ENCODE measurements at places on chromosomes 16 and 17.

DNA sequence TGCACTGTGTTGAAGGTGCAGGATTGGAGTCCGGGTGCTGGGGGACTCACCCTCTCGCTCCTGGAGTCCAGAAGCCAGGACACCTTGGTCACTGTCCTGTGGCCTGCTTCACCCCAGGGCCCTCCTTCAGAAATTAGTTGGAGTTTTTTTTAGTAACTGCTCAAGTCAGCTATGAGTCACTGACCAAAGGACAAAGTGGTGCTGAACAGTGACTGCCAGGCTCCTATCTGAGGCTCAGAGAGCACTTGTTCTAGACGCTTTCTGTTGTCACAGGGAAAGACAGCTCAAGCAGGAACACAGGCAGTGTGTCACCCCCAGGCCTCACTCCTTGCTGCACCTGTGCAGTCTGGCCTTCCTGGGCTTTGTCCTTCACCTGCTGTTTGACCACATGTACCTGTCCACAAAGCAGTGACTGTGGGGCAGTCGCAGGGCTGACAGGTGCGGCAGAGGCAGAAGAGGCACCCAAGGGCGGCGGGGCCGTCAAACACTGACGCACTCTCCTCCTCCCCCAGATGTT is 4.1 kb upstream of the FAAP100 start:
- no peak for DNase-seq

GRCh38 chr17:50153650-50154575 is 3.4 kb upstream of the PPP1R9B start:
- no peak for DNase-seq

DNA sequence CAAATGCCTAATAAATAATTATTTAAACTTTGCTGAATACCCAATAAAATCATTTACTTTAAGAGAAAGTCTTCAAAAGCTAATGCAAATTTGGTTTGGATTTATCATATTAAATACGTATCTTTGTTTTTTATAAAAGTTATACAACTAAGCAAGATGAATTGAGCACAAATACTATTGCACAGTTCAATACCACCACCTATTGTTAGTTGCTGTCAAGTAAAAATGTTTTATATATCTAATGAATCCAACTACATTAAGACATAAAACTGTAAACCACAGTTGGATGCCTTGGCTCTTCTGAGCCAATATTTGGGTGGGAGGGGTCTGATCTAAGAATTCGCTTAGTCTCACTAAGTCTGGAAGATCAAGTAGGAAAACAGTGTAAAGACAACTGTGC is 7.7 kb downstream of the FBXL20 start:
- DNase-seq = peak; percentile 39

DNA sequence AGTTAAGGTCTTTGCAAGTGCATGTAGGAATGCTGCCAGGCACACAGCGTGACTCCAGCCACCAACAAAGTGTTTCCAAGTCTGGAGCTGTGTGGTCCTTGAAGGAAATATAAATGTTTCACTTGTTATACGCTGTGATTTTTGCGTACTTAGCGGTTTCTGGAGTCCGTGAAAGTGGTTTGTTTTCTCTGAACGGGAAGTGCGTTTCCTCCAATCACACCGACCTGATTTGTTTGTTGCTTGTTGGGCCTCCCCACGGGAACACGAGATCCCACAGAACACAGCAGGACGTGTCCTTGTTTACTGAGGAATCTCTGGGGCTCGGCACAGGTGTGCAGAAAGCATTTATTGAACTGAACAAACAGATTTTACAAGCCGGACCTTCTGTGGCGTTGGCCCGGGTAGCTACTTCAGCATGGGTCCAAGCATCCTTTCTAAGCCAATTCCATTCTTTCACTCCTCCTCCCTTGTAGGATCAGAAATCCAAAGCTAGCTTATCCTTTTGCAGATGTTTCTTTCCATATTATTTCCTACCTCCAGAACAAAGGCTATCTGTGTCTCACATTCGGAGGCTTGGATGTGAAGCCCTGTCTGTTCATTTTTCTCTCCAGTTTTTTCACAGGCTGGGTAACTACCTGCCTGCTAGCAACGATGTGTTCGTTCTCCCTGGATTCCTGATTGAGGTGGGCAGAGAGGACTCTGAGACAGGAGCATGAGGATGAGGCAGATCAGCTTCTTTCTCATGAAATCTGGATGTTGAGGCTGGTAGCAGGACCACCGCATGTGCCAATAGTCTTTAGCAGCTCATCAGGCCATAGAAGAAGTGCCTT is 44.6 kb downstream of the ABAT start:
- DNase-seq = no peak

GRCh38 chr16:19701091-19701490 is 16.9 kb downstream of the KNOP1 start:
- DNase-seq = no peak

GRCh38 chr16:54193013-54193664 is 93.4 kb downstream of the IRX3 start:
- DNase-seq = no peak

GRCh38 chr16:54654429-54654828 is 276.2 kb upstream of the IRX5 start:
- DNase-seq = no peak

GRCh38 chr16:10765772-10766171 is 22.1 kb downstream of the NUBP1 start:
- no peak for DNase-seq

DNA sequence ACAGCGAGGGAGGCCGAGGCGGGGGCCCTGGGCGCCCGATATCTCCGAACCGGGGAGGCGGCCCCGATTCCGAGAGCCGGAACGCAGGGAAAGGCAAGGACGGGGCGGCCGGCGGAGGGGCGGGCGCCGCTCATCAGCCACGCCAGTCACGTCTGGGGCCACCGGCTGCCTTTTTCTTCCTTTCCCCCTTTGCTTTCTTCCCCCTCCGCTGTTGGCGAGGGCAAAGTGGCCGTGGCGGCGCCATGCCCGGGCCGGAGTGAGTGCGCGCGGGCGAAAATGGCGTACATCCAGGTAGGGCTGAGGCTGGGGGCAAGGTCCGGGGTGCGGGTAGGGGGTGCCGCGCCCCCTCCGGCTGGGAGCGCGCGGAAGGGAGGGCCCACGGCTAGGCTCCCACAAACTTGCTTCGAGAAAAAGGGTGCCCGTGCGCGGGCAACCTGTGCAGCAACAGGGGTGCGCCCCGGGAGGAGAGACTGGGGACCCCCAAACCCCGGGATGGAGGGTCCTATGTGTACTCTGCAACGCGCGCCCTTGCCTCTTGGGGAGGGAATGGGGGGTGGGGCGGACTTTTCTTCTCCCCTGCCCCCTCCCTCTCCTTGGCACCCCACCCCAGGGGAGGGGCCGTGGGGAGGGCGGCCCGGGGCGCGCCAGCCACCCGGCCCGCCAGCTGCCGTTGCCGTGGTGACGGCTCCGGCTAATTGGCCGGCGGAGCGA is 486 bp downstream of the SYT17 start:
- DNase-seq = peak; percentile 18

- no peak for DNase-seq
Observed at GRCh38 chr16:2946649-2947048, 17.4 kb upstream of the KREMEN2 start.

DNA sequence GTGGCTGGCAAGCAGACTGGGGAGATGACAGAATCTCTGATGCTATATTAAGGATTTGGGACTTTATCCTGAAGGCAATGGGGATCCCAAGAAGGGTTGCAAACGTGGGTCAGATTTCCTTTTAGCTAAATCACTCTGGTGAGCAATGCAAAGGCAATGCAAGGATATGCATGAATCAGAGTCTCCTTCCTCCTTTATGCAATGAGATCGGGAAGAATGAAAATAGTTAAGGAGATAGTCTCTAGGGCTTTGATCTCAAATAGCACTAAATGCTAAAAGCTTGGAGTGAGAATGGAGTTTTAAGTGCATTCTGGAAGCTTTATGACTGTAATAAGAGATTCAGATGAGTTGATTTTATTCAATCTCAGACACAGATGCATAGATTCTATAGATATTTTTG is 27.2 kb upstream of the SHISA9 start:
- no peak for DNase-seq

DNA sequence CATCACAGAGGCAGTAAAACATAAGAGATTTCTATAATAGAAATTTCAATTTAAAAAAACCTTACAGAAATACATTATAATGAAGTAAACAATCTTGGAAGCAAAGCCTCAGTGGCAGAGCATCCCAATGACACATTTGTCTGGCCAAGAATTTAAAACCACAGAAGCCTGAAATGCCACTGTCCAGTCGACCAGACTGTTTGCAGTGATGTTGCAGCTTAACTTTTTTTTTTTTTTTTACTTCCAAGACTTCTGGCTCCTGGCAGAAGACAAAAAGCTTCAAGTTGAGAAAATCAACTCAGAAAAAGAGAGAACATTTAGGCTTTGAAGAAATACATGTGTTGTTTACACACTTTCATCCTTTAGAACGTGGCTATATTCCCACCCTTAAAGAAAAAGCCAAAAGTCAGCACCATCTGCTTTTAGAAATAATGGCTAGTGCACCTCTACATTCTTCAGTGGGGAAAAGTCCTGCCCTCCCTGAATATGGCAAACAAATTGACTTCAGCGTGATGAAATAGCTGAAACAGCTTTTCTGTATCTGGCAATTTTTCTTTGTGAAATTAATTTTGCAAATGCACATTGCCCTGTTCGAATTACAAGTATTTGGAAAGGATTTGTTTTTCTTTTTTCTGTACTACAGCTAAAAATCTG is 205.5 kb upstream of the MON1B start:
- DNase-seq = no peak

DNA sequence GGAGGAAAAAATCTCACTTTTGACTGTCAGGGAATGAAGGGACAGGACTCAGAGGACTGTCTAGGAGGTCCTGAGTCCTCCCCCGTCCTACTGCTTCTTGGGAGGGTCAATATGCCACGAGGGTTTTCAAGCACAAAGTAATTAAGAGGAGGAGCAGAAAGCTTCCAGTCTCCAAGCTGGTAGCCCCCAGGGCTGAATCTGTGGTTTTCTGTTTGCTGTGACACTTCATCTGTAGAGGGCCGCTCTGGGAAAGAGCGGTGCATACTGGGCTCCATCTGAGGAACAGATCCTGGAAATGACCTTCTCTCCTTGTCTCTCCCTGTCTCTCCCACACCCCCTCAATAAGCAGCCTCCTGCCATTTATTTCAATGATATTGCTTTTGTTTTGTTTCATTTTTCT is 180.1 kb upstream of the SDK2 start:
- no peak for DNase-seq

DNA sequence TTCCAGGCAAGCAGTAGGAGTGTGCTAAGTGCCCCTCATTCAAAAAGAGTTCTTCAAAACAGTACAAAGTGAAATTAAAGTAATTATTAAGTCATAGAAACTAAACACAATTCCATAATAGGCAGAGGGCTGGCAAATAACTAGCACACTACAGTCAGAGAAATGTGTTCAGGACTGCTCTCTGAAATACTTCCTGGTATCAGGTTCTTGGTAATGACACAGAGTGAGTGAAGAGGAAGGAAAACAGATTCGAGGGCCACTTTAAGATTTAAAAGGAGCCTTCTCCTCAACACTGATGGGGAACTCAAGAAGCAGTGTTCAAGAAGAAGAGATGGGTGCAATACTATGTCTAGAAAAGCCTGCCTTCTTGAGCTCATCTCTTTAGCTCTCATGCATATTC is 139.2 kb downstream of the TOX3 start:
- DNase-seq = no peak

GRCh38 chr17:6245301-6246177 is 175.4 kb downstream of the WSCD1 start:
- no peak for DNase-seq

- DNase-seq = peak; percentile 30
Observed at GRCh38 chr17:2055292-2056205, 646 bp downstream of the HIC1 start.

DNA sequence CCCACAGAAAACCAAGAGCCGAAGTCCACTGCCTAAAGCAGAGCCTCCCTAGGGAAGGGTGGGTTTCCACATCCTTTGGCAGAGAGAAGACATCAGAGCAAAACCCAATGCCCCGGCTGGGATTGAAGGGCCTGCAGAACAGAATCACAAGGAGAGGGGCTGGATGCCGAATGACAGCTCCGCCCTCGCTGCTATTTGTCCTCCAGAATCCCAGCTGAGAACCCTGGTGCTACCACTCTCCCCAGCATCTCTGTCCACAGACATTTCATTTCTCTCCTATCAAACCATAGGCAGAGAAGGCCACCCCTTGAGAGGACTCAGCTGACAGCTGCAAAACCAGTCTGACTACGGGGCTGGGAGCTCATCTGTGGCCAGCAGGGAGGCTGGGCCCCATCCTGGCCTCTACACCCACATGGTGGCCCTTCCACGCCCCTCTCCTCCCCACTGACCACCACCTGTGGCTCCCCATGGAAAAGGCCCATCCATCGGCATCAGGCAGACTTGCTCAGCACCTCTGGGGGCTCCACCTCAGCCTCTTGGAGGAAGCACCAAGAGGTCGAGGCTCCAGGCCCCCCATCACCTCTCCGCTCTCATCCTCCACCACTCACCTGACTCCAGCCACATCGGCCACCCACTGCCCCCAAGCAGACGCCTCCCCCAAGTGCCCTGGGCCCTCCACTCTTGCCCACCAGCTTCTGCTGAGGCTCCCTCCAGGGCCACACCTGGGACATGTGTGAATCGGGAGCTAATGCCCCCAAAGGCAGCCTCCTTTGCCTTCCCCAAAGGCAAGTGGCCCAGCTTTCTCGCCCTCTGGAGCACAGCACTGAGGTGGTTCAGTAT is 288.5 kb downstream of the C16orf95 start:
- no peak for DNase-seq

GRCh38 chr17:9928601-9929333 is 23.7 kb upstream of the RCVRN start:
- DNase-seq = peak; percentile 24

- no peak for DNase-seq
Observed at GRCh38 chr16:12513076-12513790, 290.5 kb downstream of the CPPED1 start.

DNA sequence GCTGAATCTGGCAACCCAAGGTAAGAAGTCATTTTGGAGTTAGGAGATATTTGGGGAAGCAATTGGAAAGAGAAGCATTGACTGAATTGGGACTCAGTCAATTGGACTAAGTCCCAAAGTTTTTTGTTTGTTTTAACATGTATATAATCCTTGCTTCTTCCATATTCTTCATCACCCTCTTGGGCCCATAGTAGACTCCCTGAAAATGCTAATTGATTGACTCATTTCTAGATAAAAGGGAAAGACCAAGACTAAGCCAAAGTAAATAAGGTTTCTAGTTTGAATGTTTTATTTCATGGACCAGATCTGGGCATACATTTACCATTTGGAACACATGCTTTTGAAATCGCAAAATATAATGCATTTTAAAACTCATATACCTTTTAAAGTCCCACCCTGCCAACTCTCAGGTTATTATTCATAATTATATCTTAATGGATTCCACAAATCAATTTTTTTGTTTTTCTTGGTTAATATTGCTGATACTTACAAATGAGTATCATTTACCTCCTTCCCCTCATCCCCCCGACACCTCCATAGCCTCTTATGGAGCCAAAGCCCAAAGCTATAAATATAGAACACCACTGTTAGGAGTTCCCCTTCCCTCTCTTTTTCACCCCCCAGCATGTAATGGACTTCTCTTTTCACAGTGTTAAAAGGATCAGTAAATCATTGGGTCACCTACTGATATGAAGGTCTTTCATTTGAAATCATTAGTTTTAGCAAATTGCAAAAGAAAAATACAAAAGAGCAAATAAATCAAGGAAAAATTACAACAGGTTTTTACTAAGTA is 674.0 kb upstream of the SOX9 start:
- DNase-seq = no peak
